ENCODE measurements at places on chromosomes 5 and 9. TPM values are rescaled to one million over a fixed set of nuclear protein-coding genes. Genes with fewer than 3 reads are reported as not detected.

DNA sequence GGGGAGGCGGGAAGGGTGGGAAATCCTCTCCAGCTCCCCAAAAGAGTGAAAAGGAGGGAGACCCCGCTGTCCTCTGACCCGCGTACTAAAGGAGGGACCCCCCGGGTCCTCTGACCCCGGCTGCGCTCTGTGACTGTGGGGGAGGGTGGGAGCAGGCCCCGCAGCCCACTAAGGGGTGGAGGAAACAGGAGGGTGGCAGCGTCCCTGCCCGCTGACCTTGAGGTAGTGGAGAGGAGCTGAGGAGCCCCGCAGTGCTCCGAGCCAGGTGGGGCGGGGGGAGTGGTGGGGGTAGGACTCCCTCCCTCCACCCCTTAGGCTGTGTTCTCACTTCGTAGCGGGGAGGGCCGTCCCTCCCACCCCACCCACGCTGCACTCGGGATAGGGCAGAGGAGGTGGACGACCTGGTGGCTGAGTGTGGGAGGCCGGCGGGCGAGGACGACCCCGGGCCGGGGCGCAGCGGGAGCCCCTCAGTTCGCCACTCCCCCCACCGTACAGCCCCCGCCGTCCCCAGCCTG, 449 bp upstream of the ADCY2 start:
- no peak for DNase-seq
- peaks cover 3% of the 10 kb centered on the region for H3K4me1 ChIP-seq
- peak overlapping the region; percentile 3 for H3K4me3 ChIP-seq

ARL10 gene
- total RNA-seq, result 2.8 TPM

DNA sequence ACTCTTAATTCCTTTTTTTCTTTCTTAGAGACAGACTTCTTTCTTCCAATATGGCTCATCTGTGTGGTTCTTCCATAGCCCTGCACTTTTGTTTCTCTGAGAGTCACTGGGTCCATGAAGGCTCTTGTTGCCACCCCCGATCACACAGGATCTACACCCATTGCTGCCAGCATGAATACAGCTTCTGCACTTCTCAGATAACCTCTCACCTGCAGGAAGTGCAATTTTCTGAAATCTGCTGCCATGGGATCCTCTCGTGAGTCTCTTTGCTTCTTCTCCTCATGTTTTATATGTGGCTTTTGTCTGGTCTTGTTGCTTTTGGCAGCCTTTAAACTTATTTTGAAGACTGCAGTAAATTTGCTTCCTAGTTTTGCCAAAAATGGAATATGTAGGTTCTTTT, 171.2 kb downstream of the TMEM167A start:
- H3K4me3 ChIP-seq, result no peak overlapping the region
- no peak overlapping the region for H3K27ac ChIP-seq
- DNase-seq, result no peak
- H3K4me1 ChIP-seq, result no peaks in the 10 kb centered on the region

CD72 gene
- total RNA-seq, result 2.7 TPM

CAVIN4 gene
- 0.17 TPM for total RNA-seq

DNA sequence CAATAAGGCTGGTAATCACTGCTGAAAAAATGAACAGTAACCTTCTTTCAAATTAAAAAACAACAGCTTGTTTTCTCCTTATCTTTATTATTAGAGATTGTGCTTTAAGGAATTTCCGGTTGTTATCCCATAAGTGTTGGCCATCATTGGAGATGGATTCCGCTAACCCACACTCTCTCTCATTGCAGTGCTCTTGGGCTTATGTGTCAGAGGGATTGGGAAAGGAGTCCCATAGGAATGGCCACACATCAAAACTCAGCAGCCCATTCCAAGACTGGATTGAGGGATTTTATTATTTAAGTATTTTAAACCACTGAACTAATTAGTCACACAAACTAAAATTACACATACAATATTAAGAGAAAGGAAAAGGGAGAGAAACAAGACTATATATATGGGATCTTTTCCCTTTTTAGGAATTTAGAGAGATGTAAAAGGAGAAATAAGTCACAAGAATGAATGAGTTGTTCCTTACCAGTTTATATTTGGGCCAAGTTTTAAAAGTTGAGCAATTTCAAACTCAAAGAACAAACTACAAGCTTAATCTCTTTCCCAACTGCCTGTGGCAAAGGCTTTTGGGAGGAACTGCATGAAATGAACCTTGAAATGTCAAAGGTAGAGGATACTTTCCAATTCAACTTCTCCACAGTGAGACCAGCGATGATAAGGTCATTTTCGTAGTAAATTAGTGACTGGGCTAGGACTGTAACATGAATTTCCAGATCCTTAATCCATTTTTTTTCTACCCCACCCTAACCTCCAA, 2.4 kb downstream of the SPINK6 start:
- no peak for DNase-seq
- no peak overlapping the region for H3K27ac ChIP-seq
- no peak overlapping the region for H3K4me3 ChIP-seq
- no peaks in the 10 kb centered on the region for H3K36me3 ChIP-seq

PCA3 gene
- not detected for total RNA-seq

DNA sequence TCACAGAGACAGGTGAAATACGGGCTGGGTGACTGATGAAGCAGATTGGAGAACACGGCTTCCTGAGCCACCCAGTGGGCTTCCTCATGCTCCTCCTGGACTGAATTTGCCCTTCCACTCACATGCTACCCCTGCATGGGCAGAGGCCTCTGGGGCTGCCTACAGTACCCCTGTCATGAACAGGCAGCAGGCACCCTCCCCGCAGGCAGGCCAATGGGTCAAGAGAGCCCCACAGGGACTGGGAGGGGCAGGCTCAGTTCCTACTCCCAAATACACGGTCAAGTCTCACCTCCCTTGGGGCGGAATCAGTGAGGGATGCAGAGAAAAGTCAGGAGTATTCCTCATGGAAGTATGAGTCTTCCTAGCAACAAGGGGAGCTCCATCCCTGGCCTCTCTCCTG, 48.6 kb upstream of the ZBTB43 start:
- no peak overlapping the region for H3K4me3 ChIP-seq
- H3K36me3 ChIP-seq, result no peaks in the 10 kb centered on the region
- no peaks in the 10 kb centered on the region for H3K4me1 ChIP-seq
- peaks cover 39% of the 10 kb centered on the region for H3K27me3 ChIP-seq
- H3K27ac ChIP-seq, result no peak overlapping the region

PDE6A gene
- 2.7 TPM for total RNA-seq

GRCh38 chr9:118162716-118163115, 458.5 kb downstream of the TLR4 start:
- H3K4me3 ChIP-seq, result no peak overlapping the region
- H3K27ac ChIP-seq, result no peak overlapping the region
- H3K4me1 ChIP-seq, result no peaks in the 10 kb centered on the region
- H3K36me3 ChIP-seq, result no peaks in the 10 kb centered on the region
- H3K27me3 ChIP-seq, result no peaks in the 10 kb centered on the region

DNA sequence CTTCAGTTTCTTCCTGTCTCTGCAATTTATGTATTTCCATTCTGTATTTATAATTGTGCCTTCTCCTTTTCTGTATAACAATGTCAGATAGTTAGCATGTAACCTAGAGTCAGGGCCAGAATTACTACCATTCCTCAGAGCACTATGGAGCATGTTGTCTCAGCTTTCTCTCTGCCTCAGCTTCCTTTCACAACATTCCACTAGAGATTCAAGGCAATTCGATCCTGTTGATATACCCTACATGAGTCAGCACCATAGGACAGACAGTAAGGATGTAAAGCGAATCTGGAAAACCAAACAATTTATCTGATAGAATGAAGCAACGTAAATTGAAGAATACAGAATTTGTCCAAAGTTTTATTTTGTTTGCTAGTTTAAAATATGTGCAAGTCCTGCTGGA, 728.3 kb upstream of the SEMA6A start:
- H3K27me3 ChIP-seq, result no peaks in the 10 kb centered on the region
- H3K4me1 ChIP-seq, result no peaks in the 10 kb centered on the region
- no peaks in the 10 kb centered on the region for H3K36me3 ChIP-seq
